ENCODE measurements at places on chromosomes 2 and 18.

GRCh38 chr2:204000446-204000845 lies 63.9 kb downstream of the ICOS start:
- no peak for DNase-seq

GRCh38 chr18:47397671-47398319 lies 146.3 kb upstream of the SKOR2 start:
- no peak for DNase-seq

DNA sequence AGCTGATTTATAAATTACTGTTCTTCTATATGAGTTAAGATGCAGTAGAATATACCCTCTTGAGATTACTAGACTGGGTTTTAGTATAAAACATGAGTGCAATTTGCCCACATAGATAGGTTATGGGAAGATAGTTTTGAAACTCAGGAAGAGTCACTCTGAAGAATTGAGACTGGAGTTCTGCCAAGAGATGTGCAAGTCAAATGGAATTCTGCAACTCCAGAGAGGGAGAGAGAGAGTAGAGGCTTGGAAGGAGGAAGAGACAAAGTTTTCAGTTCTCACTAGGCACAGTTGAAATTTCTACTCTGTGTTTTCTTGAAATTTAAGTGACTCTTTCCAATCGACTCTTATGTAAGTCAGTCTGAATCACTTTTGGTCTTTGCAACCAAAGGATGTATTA lies 878.8 kb downstream of the TSN start:
- DNase-seq, result no peak

GRCh38 chr2:50395605-50396297 lies 636.2 kb downstream of the NRXN1 start:
- no peak for DNase-seq

- DNase-seq, result no peak
Measured at GRCh38 chr2:58671675-58672074, 430.6 kb upstream of the FANCL start.

GRCh38 chr2:174761837-174762236 lies 2.4 kb downstream of the CHRNA1 start:
- DNase-seq, result no peak

DNA sequence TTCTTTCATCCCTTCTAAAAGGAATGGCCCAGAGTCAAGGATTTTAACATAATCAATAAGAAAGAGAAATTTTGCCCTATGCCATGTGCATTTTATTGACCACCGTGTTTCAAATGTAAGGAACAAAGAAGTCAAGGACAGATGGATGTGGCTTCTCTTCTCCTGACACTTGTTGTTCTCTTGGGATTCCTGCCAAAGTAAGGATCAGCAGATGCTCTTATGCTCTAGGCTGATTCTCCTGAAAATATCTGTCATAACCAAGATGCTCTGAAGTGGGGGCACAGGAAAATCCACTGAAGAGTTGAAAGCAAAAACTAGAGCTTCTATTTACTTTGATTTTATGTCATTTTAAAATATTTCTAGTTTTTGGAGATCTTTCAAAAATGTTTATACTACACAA lies 72.9 kb upstream of the SYT4 start:
- DNase-seq, result no peak

- no peak for DNase-seq
Measured at GRCh38 chr2:4180631-4181030, 477.3 kb downstream of the DCDC2C start.
